ENCODE measurements at places on chromosomes 2 and 18.

DNA sequence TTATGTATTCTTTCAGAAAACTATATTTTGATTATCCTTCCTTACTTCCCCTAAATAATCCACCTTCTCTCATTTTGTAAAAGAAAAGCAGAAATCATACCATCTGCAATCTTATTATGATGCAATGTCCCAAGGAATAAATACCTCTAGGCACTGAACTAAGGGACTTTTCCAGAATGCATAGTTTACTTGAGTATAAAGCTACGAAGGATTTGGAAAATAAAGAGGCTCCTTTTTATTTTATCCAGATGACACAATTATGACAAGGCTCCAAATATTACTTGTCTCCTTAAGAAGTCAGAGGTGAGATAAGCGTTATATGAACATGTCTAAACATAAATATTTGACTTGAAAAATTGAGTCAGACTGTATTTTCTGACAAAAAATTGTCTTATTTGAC lies 72.1 kb downstream of the COL3A1 start:
- DNase-seq, result no peak

DNA sequence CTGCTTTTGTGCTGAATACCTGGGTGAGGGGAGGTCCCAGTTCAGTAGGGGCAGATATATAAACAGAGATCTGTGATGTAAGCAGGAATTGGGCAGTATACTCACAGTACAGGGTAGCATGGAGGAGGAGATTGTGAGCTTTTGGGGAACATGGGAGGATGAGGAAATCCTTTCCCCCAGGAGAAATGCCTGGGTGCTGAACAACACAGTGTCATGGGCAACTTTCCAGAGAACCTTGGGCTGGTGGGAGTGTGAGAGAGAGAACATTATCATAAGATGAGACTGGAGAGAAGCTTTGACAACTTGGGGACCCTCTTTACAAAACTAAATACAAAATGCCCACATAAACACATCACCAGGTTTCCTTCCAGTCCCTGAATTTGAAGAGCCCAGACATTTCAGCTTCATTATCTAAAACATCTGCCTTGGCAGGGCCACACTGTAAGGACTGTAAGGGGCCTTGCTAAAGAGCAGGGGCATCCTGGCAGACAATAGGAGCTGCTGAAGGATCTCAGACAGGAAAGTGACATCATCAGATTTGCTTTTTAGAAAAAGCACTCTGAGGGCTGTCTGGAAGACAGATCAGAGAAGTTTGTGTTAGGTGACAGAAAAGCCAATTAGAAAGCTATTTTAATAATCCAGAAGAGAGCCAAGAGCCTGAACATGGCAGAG lies 303.1 kb upstream of the FBXO11 start:
- no peak for DNase-seq

- DNase-seq, result no peak
Observed at GRCh38 chr2:25030702-25031101, 11.2 kb upstream of the EFR3B start.

- no peak for DNase-seq
Observed at GRCh38 chr2:159208438-159208837, 78.1 kb downstream of the WDSUB1 start.

DNA sequence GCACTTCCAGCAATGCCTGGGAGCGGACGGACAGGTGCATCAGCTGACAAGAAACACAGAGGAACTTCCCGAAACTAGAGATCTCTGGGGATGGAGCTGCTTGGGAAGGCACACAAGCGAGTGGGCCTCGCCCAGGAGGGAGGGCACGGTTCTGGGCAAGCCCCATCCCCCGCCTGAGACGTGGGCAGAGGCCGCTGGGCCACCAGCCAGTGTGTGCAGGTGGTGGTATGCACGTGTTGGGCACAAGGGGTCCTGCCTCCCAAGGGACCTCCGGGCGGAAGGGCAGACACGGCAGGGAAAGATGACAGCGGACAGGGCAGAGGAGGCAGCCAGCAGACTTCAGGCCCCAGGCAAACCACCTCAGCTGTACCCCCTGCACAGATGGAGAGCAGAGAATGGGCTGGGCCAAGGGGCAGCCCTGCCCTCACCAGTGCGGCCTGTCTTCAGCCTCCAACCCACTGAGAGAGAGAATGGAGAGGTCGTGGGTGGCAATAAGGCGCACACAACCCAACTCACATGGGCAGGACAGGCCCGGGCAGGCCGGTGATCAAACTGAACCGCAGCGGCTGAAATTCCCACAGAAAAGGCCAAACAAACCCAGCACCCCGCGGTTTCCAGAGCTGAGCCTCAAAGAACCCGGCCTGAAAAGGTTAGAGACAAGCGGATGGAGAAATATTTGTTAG lies 51.2 kb downstream of the HDAC4 start:
- no peak for DNase-seq

- no peak for DNase-seq
Observed at GRCh38 chr2:71704688-71705087, 251.3 kb downstream of the DYSF start.

- DNase-seq, result no peak
Observed at GRCh38 chr2:205654878-205655605, 27.3 kb upstream of the NRP2 start.

GRCh38 chr2:68366083-68366560 lies 1.0 kb downstream of the PLEK start:
- DNase-seq, result no peak

DNA sequence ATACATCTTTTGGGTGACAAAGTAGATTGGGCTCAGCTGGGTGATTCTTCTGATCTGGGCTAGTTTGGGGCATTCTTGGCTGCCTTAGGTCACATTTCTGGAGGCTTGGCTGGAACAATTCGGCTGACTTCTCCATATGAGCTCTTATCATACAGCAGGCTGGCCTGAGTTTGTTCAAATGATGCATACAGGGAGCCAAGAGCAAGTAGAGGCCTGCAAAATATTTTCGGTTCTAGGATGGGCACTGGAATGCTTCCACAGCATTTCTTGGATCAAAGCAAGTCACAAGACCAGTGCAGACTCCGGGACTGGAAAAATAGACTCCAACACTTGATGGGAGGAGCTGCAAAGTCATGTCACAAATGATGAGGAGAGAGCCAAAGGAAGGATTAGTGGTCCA lies 98.4 kb downstream of the SCG2 start:
- no peak for DNase-seq

DNA sequence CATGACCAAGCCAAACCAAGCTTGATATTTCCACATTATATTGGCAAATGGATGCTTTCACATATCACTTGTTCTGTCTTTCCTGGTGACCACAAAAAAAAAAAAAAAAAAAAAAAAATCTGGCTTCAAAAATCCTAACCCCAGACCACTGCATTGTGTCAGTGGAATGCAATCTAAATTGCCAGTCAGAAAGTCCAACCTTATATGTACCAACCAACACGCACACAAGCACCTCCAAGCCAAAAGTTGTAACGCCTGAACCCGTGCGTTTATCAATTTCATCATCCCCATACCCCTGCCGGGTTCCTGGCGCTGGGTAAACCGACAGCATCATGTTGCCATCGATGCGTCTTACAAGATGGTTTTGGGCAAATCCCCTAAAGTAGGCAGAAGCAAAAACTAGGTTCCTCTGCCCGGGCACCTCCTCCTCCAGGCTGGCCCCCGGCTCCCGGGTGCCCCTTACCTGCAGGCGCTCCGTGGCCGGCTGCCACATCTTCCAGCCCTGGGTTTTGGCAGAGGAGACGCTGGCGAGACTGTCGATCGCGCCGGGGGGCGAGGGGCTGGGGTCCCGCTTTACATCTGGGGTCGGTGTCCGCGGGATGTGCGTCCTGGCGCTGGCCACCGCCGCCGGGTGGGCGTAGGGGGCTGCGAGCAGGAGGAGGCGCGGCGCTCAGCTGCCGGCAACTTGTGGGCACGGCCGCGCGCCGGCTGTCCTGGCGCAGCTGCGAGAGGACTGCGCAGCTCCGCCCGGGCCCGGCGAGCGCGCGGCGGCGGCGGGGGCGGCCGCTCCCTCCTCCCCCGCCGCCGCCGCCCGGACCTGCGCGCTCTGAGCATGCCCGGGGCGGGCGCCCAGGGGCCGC lies at the start of gene PID1:
TSS of gene PID1 (minus strand) at position 737 of the 860 bp plus-strand sequence. CDS start at position 493, 244 bp downstream.
- DNase-seq, result no peak

DNA sequence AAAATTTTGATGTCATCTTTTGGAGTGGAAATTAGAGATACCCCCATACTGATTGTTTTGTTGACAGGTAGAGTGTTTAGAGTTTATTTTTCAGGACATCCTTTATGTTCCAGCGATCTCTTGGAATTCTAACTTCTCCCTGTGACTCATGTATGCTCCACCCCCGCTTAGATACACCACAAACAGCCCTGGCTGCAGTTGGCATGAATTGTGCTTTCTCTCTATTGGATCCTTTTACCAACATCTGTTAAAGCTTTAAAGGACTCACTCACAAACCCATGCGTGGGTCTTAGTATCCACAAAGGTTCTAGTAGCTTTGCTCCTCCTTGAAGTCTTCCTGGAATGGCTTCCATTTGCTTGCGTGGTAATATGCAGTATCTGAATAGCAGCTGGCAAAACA lies 409.5 kb upstream of the POU3F3 start:
- DNase-seq, result no peak

DNA sequence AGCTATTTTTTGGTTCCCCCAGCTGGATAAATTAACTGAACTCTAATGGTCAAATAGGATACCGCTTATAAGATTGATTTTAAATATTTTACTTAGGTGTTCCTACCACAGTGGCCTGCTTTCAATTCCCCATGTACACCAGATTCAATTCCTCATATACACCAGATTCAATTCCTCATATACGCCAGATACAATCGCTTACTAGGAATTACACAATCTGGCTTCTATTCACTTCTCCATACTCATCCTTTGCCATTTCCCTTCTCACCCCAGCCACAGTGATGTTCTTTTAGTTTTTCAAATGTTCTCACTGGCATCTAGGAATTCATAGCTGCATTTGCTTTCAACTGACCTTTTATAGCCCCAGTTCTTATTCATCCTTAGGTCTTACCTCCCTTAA lies 66.5 kb downstream of the SLC40A1 start:
- DNase-seq, result no peak

DNA sequence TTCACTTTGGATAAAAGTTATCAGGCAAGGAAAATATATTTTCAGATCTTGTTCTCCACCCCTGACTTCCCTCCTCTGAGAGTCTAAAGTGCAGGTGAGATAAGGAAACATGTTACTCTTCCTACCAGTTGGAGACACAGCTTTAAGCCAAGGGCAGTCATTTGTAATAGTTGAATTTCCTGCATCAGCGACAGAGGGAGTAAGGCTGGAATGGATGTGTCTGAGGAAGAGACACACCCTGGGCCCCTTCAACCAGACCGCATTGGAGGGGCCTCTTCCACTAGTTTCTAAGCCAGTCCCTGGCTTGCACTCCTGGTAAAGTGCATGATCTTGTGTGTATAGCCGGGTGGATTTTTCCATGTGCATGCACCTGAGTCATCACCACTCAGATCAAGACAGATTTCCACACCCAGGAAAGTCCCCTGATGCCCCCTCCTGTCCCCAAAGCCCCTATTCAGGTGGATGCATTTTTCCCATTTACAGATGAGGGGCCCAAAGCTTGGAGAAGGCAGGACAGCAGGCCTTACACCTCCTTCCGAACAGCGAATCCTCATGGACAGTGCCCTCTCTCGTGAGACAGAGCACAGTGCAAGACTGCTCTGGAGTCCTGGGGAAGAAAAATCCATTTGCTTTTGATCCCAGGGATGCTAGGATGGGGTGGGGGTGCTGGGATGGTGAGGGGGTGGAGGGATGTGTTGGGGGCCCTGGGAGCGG lies 66.7 kb upstream of the SH3RF3 start:
- no peak for DNase-seq

GRCh38 chr18:35267161-35267651 lies 22.8 kb downstream of the ZSCAN30 start:
- DNase-seq, result peak; percentile 41

Measured in activated T-helper 1 cell treated with anti-CD3 and anti-CD28 coated beads, Interleukin-2, amount 50 U/mL, for 16 hours (primary cell).